Activated T-helper 1 cell treated with anti-CD3 and anti-CD28 coated beads, Interleukin-12 subunit alpha, Interleukin-12 subunit beta, Interleukin-2, Interleukin-4 antibody, amounts not matched to agents 30 ng/mL and 10 ng/mL and 1 ng/mL, durations not matched to agents 14 hours and 24 hours and 36 hours (primary cell): ENCODE measurements at places on chromosomes 13 and 19.

DNA sequence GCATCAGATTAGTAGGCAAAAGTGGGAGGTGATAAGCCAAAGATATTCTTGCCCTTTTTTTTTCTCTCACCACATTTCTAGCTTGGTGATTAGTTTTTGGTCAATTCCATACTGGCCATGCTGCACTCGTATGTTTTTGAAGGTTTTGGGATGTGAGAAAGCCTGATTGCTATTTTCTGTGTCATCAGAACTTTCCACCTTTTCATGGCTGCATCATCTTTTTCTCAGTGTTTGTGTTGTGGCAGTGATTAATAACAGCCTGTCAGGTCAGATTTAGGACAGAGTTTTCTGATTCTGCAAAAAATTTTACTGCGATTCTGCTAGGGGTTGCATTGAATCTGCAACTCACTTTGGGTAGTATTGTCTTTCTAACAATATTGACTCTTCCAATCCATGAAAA lies 32.9 kb downstream of the PSG1 start:
- no peak for DNase-seq

DNA sequence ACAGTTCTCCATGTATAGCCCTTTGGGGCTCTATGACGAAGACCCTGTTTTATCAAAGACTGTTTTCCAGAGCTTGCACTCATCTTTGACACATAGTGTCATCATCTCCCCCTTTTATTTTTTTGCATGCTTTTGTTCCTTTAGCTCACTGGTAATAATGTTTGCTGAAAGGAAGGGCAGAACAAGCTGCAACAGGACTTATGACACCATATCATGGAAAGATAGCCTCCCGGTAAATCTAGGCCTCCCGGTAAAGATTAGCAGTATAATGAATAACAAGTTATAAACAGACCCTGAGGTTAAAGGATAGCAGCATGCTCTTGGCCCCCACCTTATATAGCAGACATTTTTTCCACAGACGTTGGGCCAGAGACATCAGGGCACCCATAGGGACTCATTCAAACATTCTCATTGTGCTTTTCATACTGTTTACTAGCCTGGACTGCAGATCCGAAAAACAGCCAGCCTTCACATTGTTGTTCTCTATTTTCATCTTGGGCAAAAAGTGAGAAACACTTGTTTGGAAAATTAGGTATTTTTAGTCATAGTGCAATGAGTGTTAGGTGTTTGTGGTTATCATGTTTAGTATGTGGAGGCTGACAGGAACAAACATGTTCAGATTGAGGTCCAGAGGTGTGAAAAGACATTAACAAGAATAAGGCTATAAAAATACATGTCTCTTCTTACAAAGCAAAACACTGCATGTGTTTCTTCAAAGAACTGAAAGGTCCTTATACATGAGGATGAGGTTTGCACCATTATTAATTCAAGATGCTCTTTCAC lies 136.9 kb upstream of the SPRY2 start:
- no peak for DNase-seq

- DNase-seq, result no peak
These were observed 27.1 kb upstream of the N4BP2L1 start for GRCh38 chr13:32454886-32455593.

GRCh38 chr19:16327911-16328823 lies 3.5 kb downstream of the KLF2 start:
- peak; percentile 61 for DNase-seq

GRCh38 chr13:37385248-37385647 lies 213.3 kb downstream of the POSTN start:
- DNase-seq, result no peak

- DNase-seq, result no peak
These were observed 25.3 kb downstream of the ZNF493 start for GRCh38 chr19:21422244-21422643.

- no peak for DNase-seq
These were observed 9.0 kb upstream of the CEBPA start for GRCh38 chr19:33311326-33311682.

DNA sequence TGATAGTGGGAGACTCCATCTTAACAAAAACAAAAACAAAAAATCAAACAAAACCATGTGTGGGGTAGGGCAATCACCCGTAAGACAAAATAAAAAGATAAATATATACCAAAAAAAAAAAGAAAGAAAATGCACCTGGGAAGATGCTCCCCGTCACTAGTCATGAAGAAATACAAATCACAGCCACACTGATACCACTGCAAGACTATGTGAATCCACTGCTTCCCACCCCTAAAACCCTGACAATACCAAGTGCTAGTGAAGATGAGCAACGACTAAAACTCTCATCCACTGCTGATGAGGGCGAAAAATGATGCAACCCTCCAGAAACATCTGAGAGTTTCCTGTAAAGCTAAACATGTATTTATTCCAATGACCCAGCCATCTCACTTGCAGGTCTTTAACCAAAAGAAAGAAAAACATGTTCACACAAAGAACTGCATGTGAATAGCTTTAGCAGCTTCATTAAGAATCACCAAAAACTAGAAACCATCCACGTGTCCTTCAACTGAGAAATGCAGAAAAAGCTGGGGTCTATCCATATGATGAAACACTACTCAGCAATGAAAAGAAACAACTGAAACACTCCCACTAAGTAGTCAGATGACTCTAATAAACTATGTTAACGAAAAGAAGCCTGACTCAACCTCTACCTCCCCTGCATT lies 31.7 kb downstream of the BRD4 start:
- no peak for DNase-seq

- no peak for DNase-seq
These were observed 26.8 kb upstream of the SACS start for GRCh38 chr13:23460309-23460708.

- DNase-seq, result peak; percentile 71
These were observed 1.5 kb upstream of the MYO1F start for GRCh38 chr19:8578642-8579265.

DNA sequence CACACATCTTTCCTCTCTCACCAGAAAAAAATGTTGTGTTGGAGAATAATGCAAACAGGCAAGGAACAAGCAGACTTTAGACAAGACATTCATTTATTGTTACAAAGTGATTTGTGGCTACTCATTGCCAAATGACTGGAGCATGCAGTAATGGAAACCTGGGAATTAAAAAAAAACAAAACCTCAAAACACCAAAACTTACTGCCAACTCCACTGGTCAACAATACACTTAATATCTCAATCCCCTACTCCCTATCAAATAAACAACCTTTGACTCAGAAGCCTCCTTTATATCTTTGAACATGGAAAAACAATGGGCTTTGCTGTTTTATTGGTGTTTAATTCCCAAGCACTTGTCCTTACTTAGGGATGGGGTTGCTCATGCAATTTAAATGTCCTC lies 112.8 kb downstream of the POSTN start:
- DNase-seq, result no peak

- DNase-seq, result no peak
These were observed 587.3 kb downstream of the EFNB2 start for GRCh38 chr13:105948143-105948542.

DNA sequence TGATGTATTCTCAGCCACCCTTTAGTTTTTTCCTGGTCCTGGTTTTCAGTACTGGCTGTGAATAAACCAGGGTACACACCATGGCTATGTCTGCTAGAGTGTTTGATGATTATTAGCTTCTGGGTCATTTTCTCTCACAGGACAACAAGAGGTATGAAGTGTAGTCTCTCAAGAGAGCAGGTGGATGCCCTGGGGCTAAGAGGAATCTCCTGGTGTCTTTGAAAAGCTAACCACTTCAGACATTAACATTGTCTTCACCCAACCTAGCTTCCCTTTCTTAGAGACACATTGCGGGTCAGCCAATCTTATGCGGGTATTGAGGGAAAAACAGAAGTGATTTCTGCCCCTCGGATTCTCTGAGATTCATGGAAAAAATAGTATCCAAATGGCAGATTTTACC lies 1.6 kb downstream of the ZNF730 start:
- DNase-seq, result no peak

DNA sequence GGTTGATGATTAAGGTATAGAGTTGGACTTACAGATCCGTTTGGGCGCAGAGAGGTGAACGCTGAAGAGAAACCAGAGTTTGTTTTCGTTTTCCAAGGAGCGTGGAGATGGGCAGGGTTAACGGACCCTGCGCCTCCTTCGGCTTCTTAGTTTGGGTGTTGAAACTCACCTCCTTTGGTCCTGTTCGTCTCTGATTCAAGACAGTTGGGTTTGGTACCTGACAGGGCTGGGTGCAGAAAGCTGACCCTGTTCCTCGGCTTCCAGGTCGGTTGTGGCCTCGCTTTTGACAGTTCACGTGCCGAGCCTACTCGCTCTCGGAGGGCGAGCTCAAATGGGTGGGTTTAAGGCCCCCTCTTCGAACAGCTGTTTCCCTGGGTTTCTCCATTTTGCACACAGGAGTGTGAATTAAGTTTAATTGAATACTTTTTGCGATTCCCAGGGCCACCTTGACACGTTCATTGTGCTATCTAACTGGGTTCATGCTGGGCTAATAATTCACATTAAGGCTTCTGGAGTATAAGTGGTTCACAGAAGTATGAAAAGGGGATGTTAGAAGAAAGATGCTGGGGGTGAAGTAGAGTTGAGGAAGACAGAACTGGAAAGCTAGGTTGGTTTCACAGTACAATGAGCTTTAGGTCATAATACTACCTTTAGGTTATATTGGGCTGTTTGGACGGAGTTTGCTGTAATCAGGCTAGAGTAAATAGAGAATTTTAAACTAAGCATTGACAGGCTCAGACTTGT lies 638 bp downstream of the USPL1 start:
- DNase-seq, result no peak

DNA sequence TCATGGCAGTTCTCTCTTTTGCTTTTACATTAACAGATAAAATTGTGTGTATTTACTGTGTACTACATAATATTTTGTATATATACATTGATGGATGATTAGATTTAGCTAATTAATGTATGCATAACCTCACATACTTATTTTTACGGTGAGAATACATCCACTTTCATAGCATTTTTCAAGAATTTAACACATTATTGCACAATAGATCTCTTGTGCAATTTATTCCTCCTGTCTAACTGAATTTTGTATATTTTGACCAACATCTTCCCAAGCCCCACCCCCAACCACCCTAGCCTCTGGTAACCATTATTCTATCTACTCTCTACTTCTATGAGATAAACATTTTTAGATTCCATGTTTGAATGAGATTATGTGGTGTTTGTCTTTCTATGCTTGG lies 194.7 kb downstream of the RBM26 start:
- no peak for DNase-seq

GRCh38 chr13:39197647-39198007 lies 159.4 kb downstream of the NHLRC3 start:
- no peak for DNase-seq

DNA sequence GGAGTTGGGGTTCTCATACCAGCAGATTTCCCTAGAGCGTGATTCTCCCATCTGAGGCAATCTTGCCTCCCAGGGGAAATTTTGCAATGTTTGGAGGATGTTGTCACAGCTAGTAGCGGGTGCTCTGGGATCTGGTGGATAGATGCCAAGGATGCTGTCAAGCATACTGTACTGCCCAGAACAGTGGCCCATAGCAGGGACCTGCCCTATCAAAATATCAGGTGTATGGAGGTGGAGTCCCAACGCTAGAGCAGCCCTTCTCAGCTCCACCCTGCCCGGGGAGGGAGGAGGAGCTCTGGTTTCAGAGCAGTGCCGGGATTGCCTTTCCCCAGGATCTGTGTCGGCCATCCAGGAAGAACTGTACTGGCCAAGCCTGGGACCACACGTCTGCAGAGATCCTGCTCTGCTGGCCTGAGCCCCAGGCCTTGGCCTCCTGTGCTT lies 10.9 kb upstream of the QTRT1 start:
- no peak for DNase-seq

DNA sequence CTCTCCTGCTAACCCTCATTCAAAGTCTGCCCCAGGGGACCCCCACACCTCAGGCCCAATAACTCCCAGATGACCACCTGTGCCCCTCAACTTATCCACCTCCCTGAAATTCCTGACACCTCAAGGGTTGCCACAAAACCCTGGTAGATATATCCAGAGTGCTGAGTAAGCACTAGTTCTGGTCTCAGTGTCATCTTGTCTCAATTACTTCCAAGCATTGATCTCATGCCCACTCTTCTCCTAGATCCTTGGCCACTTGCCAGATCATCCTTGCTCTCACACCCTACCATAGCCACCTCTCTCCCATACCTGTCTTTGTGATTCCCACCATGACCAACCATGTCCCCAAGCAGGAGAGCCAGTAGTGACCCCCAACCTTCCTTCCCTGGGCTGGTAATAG lies 2.0 kb downstream of the ZNF416 start:
- no peak for DNase-seq

DNA sequence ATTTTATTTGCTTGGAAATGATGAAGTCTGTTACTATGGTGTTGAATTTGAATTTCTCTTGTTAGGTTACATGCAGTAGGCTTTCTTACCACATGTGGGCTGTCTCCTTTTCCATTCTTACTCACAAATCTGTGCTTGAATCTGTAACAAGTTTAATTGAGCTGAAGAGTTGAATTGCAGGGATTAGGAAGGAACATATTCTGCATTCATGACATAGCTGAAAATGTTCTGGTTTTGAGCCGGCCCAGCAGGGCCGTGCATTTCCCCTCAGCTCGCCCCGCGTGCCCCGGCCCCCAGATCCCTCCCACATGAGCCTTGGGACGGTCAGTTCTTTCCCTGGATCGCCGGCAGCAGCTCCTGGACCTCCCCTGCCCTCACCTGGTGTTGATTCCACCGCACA lies 28.1 kb downstream of the TFDP1 start:
- no peak for DNase-seq

- DNase-seq, result no peak
These were observed 12.2 kb downstream of the TPP2 start for GRCh38 chr13:102608974-102609373.

DNA sequence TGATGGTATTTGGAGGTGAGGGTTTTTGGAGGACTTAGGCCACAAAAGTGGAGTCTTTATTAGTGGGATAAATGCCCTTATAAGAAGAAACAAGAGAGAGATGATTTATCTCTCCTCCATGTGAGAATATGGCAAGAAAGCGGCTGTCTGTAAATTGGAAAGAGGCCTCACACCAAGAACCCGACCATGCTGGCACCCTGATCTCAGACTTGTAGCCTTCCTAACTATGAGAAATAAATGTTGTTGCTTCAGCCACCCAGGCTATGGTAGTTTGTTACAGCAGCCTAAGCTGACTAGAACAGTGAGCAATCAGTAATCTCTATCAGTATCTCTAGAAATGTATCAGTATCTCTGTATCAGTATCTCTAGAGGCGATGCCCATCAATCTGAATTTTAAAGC lies 287.1 kb downstream of the OXGR1 start:
- DNase-seq, result no peak

- no peak for DNase-seq
These were observed 4.8 kb downstream of the MKNK2 start for GRCh38 chr19:2046046-2046907.
